ENCODE measurements at places on chromosomes 2 and 18.

DNA sequence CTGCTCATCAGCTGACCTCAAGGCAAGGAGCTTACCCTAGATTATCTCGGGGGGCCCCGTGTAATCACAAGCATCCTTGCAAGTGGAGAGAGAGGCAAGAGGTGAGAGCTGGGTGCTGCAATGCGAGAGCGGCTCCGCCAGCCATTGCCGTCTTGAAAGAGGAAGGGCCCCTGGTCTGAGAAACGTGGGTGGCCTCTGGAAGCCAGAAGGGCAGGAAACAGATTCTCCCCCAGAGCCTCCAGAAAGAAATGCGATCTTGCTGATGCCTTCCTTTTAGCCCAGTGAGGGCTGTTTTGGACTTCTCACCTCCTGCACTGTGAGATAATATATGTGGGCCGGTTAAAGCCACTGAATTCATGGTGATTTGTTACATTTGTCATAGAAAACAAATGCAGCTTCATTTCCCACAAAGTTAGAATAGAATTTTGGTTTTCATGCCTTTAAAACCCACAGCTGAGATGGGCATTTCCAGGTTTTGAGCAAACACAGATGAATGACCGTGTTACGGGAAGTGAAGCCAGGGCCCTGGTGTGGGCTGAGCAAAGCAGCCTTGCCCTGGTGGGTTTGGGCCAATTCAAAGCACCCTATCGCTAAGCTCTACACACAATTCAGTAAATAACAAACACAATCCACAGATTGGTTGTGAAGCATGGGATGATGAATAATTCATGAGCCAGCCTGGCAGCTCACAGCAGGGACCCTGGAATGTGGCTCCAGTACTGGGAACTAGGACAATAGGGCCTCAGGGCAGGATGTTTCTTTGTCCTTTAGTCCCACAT lies 319.9 kb upstream of the HS6ST1 start:
- no peak for DNase-seq

GRCh38 chr2:98025481-98026037 lies 29.8 kb upstream of the TMEM131 start:
- DNase-seq = no peak

- peak; percentile 66 for DNase-seq
Observed at GRCh38 chr2:46461011-46461674, 18.2 kb upstream of the TMEM247 start.

GRCh38 chr2:178404368-178404767 lies 46.6 kb downstream of the PRKRA start:
- peak; percentile 44 for DNase-seq

GRCh38 chr2:69482471-69482870 lies 45.2 kb upstream of the NFU1 start:
- no peak for DNase-seq

DNA sequence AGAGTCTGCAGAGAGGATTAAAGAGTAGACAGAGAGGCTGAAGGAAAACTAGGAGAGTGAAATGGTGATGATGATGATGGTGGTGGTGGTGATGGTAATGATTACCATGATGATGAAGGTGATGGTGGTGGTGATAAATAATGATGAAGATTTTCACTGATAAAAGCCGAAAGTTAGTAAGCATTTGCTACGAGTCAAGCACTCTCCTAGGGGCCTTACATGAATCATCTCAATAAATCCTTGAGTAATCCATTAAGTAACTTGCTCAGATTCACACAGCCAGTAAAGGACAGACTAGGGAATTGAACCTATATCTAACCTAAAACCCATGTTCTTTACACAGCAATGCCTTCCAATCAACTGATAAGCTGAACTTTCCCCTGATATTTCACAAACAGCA lies 106.7 kb upstream of the PGAP1 start:
- no peak for DNase-seq

GRCh38 chr18:49555641-49556040 lies 6.2 kb upstream of the LIPG start:
- no peak for DNase-seq

DNA sequence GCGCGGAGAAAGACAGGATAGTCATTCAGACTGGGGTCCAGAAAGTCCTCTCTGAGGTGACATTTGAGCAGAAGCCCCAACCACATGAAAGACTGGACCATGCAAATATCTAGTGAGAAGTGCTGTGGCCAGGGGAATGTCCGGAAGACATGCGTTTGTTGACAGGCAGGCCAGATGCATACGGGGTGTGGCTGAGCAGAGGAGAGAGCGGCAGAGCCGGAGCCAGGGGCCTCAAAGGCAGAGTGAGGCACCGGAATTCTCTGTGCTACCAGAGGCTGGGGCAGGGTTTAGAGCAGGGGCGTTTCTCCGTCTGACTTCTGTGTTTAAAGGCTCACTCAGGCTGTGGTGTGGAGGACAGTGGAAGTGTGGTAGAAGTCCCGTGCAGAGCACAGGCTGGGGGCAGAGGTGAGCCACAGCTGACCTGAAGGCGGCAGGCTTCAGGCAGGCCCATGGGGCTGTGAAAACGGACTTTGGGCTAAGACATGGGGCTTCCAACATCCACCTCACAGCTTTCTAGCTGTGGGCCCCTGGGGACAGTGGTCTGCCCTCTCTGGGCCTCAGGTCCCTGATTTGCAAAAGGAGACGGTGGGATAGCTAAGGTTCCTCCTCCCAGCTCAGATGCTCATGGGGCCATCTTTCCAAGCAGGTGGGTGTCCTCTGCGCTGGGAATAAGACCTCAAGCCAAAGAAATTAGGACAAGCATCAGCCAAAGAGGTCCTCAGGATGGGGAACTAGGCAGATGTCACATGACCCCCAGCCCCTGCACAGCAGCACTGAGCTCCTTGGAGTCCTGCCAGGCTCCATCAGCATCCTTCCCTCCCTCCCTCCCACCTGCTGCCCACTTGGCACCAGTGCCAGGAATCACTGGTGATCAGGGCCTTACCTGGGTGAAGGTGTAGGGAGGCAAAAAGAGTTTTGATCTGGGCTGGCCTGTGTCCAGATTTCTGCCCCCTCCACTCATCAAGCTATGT lies 11.2 kb downstream of the RUFY4 start:
- DNase-seq = no peak

DNA sequence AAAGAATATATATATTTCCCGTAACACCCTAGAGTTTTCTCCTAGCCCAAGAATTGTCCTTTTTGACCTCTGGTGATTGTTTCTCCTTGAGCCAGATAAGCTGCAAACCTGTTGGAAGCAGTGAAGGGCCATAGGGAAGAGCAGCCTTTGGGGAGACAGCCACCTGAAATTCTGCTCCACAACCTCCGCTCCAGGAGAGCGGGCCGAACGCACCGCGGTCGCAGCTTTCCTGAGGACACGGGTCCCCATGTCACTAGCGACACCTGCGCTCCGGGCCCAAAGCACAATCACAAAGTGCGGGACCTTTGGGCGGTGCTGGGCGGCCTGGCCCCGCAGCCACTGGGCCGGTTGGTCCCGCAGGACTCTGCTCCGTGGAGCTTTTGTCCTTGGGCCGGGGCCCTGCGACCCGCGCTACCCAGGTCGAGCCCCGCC lies 557 bp upstream of the DSG2 start:
- no peak for DNase-seq

- DNase-seq = no peak
Observed at GRCh38 chr2:240389302-240389805, 46.1 kb upstream of the GPC1 start.

DNA sequence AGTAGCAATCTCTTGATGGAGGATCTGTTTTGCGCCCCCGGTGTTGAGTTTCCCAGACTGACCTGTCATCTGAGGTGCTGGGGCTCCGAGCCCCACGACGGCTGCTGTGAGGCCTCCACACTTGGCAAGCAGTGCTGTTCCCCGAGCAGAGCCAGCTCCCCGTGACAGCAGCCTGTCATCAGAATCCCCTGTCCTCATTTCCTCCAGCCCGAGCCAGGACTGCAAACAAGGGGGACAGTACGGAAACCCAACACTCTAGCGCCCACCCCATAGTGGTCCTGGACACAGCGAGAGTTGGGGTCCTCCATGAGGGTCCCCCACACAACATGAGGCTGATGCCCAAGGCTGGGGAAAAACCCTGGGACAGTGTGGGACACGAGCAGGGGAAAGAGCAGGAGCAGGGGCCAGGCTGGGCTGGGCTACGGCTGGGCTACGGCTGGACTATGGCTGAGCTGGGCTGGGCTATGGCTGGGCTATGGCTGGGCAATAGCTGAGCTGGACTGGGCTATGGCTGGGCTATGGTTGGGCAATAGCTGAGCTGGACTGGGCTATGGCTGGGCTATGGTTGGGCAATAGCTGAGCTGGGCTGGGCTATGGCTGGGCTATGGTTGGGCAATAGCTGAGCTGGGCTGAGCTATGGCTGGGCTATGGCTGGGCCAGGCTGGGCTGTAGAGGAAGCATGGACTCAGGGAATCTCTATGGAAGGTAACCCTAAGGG lies 1.5 kb upstream of the KLHL30 start:
- peak; percentile 55 for DNase-seq

DNA sequence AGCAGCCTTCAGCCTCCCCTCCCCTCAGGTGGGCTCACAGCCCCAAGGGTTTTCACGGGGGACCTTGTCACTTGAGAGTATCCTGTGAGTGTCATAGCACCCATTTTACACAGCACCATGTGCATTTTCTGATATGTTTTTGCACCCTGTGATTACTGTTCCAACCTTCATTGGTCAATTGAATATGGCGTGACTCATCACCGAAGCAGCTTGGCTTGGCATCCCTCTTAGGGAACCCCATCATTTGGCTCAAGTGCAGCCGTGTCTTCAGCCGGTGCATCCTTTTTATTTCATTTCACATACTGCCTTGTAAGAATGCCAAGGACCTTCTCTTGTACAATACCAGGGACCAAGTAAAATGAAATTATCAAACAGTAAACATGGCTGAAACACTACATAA lies 57.6 kb downstream of the NPAS2 start:
- no peak for DNase-seq

GRCh38 chr2:20530520-20530919 lies 83.6 kb downstream of the RHOB start:
- DNase-seq = no peak

- DNase-seq = no peak
Observed at GRCh38 chr18:9987345-9987744, 73.5 kb downstream of the VAPA start.

DNA sequence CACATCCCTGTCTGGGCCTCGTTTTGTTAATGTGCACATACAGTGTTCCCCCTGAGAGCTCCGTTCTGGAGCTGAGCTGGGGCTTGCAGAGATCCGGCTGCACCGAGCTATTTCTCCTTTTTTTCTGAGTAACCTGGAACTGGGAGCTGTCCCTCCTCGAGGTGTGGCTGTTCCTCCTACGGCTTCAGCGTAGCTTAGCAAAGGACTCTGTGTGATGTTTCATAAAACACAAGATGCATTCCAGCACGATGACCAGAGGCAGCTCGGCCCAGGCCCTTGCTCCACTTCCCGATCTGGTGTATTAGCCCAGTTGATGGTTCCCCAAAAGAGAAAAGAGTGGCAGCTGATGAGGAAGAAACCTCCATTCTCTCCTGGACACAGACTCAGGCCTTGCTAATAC lies 103.0 kb downstream of the FAM210A start:
- DNase-seq = no peak

GRCh38 chr2:25421820-25422411 lies 80.2 kb upstream of the DNMT3A start:
- no peak for DNase-seq

DNA sequence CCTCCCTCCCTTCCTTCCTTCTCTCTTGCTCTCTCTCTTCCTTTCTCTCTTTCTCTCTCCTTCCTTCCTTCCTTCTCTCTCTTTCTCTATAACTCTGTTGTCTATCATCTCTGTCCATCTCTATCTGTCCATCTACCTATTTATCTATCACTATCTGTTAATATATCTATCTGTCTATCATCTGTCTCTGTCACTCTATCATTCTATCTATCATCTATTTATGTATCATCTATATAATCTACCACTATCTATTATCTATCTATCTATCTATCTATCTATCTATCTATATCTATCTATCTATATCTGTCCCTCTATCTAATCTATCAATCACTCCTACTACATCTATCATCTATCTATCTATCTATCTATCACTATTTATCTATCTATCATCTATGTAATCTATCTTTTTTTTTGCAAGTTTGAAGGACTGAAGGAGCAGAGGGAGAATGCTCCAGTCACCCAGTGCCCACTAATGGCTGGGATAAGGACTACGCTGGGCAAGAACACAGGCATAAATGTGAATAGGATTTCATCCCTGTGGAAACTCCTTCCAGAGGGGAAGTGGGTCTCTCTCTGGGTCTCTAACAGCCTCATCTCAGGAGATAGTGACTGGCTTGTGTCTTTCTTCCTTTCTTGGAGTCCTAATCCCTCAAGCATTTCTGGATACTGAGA lies 427.0 kb downstream of the LPIN1 start:
- DNase-seq = no peak

DNA sequence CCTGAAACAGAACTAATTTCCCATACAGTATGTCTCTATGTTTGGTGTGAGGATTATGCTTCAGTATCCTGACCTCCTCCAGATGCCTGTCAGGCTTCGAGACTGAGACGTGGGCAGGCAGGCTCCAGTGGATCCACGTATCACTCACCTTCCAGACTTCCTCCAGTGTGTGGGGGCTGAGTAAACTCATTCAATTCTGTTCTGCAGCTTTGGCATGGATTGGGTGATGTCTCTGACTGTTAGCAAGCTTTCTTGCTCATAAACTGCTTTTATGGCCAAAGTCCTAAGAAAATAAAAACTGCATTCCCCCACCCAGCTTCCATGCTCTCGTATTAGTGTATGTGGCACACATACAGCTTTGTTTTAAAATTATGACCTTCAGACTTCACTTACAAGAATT lies 53.6 kb downstream of the CCDC93 start:
- DNase-seq = no peak

DNA sequence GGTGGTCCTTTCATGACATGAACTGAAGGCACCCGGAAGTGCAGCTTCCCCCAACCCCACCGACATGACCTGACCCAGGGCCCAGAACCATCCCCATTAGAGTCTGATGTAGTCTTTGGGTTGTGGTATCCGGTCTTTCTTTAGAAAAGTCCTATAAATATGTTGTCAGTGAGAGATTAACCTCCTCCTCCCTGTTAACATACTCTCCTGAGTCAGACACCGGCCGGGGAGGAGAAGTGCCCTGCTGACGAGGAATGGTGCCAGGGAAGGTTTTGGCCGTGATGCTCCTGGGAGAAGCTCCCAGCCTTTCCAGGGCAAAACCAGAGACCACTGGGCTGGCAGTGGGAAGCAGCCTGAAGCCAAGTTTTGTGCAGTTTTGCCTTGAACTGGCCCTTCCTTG lies 109.0 kb downstream of the LAMA3 start:
- DNase-seq = no peak

DNA sequence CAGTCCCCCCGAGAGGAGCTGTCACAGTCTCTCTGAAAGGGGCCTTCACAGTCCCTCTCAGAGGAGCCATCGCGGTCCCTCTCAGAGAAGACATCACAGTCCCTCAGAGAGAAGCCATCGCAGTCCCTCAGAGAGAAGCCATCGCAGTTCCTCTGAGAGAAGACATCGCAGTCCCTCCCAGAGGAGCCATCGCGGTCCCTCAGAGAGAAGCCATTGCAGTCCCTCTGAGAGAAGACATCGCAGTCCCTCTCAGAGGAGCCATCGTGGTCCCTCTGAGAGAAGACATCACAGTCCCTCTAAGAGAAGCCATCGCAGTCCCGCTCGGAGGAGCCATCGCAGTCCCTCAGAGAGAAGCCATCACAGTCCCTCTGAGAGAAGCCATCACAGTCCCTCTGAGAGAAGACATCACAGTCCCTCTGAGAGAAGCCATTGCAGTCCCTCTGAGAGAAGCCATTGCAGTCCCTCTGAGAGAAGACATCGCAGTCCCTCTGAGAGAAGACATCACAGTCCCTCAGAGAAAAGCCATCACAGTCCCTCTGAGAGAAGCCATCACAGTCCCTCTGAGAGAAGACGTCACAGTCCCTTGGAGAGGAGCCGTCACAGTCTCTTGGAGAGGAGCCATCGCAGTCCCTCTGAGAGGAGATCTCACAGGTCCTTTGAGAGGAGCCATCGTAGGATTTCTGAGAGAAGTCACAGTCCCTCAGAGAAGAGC lies 1.3 kb upstream of the ZNF512 start:
- no peak for DNase-seq
